ENCODE measurements at places on chromosomes 2 and 18.

- H3K4me1 ChIP-seq: no peaks in the 10 kb centered on the region
- H3K36me3 ChIP-seq: peaks cover 13% of the 10 kb centered on the region
- no peak overlapping the region for H3K27ac ChIP-seq
These were observed 120.9 kb upstream of the CDC42EP3 start for GRCh38 chr2:37792366-37792765.

GRCh38 chr2:207362716-207363115 lies 167.0 kb upstream of the CREB1 start:
- no peak overlapping the region for H3K27ac ChIP-seq
- no peaks in the 10 kb centered on the region for H3K4me1 ChIP-seq
- peaks cover 23% of the 10 kb centered on the region for H3K27me3 ChIP-seq
- no peak overlapping the region for H3K4me3 ChIP-seq
- DNase-seq: no peak
- no peaks in the 10 kb centered on the region for H3K36me3 ChIP-seq

DNA sequence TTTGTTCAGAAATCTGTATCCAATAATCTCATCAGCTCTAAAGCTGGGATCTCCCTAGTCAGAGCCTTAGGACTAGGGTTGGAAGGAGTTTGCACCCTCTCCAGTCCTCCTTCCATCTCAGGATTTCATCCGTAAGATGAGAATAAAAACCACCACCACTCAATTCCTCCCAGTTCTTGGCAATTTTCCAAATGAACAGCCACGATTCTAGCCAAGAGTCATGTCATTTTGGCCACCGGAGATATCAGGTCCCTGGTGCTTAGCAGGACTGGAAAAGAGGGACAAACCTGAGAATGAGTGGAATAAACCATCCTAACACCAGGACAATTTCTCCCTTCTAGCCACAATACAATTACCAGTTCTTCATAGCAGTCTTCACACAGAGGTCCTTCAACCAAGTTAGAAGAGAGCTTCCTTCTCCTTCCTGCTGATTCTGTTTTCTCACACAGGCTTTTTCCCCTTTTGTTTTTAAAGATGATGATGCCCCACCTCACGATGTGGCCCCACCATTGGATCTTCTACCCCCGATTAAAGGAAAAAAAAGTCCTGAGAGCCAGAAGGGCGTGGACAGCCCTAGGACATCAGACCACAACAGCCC lies 36.2 kb downstream of the KIAA2012 start:
- no peaks in the 10 kb centered on the region for H3K4me1 ChIP-seq
- H3K27me3 ChIP-seq: peaks cover 18% of the 10 kb centered on the region
- H3K36me3 ChIP-seq: no peaks in the 10 kb centered on the region
- no peak overlapping the region for H3K27ac ChIP-seq

GRCh38 chr2:101653469-101653868 lies 44.0 kb upstream of the MAP4K4 start:
- no peaks in the 10 kb centered on the region for H3K36me3 ChIP-seq
- no peak overlapping the region for H3K4me3 ChIP-seq
- peaks cover 9% of the 10 kb centered on the region for H3K4me1 ChIP-seq
- no peaks in the 10 kb centered on the region for H3K27me3 ChIP-seq
- H3K27ac ChIP-seq: no peak overlapping the region

DNA sequence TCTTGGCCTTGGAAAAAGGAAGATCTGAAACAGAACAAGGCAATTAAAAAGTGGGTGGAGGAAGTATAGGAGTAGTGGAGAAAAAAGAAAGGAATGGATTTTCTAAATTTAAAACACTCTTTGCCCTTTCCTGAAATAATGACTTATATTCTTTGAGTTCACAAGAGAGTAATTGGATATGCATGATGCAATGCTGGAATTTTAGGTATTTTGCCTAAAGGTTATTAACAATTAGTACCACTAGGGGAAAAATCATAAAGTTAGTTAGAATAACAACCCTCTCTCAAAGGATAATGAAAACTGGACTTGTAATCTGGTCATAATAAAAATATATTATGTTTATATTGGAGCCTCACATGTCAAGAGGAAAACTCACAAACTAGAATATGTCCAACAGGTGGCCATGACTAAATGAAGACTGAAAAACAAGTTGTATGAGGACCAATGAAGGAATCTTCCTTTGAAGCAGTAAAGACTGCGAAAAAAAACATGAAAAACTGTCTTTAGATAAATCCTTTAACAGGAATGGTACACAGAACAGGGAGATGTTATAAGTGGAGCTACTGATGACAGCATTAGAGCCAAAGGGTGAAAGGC lies 281.8 kb downstream of the NCKAP5 start:
- H3K4me3 ChIP-seq: no peak overlapping the region
- H3K4me1 ChIP-seq: no peaks in the 10 kb centered on the region
- no peak for DNase-seq
- H3K27ac ChIP-seq: no peak overlapping the region
- no peaks in the 10 kb centered on the region for H3K36me3 ChIP-seq

DNA sequence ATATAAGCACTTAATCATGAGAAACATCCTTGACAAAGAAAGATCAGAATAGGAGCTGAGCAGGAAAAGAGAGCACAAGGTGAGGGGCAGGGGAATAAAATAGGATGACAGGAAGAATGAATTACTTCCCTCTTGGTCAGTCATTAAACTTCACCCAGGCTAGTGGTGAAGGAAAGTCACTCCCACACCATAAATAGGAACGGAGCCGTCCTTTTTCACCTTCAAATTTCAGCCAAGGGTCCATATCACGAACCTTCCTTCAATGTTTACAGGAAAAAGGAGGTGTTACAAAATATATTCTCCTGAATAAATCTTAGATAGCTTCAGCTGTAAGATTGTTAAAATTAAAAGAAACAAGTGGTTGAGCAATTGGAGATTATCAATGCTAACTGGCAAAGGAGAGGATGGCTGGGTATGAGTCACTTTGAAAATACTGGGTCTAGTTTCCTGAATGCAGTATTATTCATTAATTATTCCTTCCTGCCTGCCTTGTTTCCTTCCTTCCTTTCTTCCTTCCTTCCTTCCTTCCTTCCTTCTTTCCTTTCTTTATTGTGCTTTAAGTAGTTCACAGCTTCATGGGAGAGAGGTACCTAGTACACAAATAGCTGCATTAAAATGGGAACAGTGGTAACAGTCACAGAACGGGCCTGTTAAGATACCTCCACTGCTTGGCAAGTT lies 292.3 kb upstream of the ID2 start:
- peaks cover 8% of the 10 kb centered on the region for H3K36me3 ChIP-seq
- no peak for DNase-seq
- H3K27me3 ChIP-seq: peaks cover 5% of the 10 kb centered on the region
- no peak overlapping the region for H3K4me3 ChIP-seq

- DNase-seq: no peak
- H3K27ac ChIP-seq: no peak overlapping the region
- H3K4me1 ChIP-seq: peaks cover 6% of the 10 kb centered on the region
- no peak overlapping the region for H3K4me3 ChIP-seq
These were observed 266.5 kb downstream of the PTGR3 start for GRCh38 chr18:74942319-74942910.

Measured in activated CD8-positive, alpha-beta memory T cell treated with anti-CD3 and anti-CD28 coated beads, Interleukin-2, amount 10 ng/mL, durations not matched to agents 7 days and 5 days (primary cell).